ENCODE measurements at places on chromosomes 11 and 22.

DNA sequence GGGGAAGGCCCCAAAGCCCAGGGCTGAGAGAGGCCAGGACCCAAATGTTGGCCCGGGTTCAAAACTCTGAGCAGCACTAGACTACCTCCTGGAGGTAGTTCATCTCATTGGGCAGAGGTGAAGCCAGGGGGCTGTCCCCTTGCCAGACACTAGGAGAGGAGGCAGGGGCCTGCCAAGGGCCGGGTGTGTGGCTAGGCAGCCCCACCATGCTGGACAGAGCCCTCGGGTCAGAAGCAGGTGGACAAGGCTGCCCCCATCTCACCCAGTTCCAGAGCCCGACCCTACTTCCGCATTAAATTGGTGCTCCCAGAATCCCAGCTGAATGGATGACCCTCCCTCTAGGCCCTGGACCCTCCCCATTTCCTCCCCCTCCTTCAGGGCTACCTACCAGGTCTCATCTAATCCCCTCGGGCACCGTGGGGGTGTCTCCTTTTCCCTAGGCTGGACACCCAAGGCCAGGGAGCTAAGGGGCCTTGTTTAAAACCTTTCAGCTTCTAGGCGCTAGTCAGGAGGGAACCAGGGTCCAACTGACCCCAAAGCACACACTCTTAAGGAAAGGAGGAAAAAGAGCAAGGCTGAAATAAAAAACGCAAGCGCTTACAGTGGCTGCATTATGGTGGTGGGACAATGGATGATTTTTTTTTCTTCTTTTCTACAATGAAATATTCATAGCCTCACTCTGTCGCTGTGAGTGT lies 72.1 kb upstream of the TCF20 start:
- no peak for DNase-seq

DNA sequence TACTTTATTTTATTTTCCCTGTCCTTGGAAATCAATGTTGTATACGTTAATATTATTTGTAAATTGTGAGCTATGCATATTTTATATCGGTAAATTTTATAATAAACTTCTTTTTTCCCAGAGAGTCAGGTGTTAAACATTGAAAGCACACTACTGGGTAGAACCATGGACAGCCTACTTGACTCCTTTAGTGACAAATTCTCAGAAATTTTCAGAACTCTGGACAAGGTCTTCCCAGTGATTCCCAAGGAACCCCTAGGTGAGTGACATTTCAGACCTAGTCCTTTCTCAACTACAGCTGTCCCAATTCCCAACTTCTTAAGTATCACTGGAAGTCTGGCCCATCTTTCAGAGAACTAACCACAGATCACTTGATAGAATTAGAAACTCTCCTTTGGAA lies 107.2 kb downstream of the RCN1 start:
- DNase-seq: no peak

GRCh38 chr22:48699511-48699910 lies 1128.2 kb downstream of the BRD1 start:
- DNase-seq: no peak

GRCh38 chr22:41613456-41613855 lies 7.4 kb downstream of the DESI1 start:
- DNase-seq: no peak
